ENCODE measurements at places on chromosomes 6 and 20.

GRCh38 chr20:39010496-39010895 lies 48.4 kb downstream of the DHX35 start:
- DNase-seq: peak; percentile 6

DNA sequence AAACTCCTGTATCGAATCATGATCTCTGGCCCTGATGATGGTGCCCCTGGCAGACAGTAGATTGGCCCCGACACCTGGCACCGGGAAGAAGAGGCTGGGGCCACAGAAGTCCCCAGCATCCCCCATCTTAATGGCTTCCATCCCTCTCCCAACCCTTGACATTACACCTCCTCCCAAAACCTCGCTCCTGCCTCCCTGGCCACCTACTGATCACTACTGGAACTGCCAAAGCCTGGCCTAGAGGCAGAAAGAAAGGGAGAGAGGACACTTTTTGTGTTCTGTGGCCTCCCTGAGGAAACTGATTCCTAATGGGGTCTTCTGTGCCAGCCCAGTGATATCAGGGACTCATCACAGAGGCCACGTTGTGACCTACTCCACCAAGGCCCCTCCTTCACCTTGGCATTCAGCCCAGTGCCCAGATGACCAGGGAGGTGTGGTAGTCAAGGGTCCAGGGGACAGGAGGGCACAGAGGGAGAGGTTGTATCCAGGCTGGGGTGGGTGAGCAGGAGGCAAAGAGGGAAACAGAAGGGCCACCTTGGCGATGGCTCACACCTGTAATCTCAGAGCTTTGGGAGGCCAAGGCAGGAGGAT lies 6.1 kb downstream of the C20orf173 start:
- DNase-seq: no peak

DNA sequence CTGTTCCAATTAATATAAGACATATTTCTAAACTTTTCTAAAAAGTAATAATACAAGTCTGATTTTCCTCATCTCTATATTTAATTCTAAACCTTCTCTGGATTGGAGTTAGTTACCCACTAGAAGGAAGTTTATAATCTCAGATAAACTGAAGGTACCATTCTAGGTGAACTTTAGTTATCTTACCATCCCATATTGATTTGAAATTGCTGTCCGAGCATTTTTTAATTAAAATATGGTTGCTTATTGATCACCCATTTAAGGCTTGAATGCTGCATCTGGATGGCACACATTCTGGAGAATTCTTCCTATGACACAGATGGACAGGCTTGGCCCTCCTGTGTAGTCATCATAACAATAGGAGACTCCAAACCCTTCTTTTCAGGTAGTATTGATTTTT lies 8.0 kb downstream of the RNF182 start:
- no peak for DNase-seq

DNA sequence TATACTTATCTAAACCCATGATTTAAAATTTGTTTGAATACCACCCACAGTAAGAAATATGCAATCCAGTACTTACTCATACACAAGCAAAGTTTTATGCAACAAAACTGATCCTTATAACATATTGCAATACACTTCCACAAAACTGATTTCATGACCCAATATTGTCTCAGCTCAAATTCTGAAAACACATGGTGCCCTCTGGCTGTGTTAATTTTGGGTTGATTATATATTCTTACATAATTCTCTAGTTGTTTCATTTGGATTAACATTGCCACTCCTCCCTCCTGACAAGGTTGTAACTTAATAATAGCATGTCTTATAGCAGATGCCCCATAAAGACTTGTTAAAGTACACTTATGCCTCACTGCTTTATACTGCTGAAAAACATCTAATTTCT lies 73.0 kb upstream of the TULP1 start:
- no peak for DNase-seq

DNA sequence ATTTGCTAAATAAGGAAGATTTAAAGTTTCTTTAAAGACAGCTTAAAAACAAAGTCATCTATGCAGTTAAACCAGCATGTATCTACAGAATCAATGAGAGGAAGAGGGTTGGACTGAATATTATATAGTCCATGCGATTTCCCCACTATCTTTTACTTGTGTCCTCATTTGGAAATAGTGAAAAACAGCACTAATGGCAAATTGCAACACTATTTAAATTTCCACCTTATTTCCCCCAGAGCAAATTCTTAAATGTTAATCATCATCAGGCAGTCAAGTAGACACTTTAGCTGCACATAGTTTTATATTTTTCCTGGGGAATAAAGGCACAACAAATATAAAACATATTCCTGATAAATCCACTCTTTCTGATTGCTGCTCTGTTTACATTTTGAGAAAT lies 114.6 kb downstream of the LCA5 start:
- DNase-seq: no peak
